ENCODE measurements at places on chromosomes 2 and 18.

DNA sequence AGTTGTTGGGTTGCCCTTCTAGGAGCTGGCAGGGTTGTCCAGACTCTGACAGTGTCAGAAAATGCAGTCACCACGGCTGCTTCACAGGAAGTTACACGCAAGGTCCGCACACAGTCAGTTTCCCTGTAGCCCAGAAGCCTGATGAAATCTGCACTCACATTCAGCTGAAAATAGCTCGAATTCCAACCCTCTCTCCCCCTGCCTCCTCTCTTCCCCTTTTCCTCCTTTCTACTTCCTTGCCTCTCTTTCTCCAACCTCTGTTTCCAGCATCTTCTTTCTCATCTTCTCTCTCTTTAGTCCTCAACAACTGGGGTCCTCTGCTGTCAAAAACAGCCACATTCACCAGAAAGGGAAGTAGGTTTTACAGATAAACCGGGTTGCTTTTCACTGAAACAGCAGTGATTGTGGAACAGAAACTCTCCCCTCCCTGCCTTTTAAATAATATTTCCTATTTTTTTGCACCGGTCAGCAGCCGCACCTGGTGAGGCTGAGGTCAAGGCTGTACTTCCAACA is 69.3 kb downstream of the BCL11A start:
- no peak for ATAC-seq

DNA sequence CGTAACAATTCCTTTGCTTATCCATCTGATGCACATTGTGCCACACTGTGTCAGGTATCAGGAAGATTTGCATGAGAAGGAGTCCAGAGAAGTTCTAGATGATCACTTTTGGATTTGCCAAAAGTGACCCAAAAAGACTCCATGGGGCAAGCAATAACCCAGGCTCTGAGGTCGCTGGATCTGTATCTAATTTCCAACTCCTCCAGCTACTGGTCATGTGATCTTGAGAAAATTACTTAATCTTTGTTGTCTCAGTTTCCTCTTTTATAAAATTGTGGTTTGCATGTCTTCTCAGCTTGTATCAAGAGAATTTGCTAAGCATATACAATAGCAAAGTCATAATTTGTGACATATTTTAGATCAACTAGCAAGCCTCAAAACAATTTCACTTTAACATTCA is 61.3 kb upstream of the ITGA4 start:
- no peak for ATAC-seq

DNA sequence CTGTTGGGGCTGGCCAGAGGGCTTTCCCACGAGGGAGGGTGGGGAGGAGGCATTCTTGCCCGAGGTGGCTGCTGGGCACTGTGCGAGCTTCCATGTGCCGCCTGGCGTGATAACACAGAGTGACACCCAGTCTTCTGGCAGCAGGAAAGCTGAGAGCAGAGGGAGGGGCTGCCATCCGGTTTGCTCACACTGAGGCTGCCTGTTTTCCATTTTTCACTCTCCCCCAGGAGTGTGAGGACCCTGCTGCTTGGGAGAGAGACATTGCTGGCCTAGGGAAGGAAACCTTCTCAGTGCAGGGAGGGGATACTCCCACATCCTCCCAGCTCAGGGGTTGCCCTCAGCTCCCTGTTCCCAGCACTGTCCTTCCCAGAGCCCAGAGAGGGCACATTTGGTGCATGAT is 73.1 kb downstream of the INHBB start:
- no peak for ATAC-seq

DNA sequence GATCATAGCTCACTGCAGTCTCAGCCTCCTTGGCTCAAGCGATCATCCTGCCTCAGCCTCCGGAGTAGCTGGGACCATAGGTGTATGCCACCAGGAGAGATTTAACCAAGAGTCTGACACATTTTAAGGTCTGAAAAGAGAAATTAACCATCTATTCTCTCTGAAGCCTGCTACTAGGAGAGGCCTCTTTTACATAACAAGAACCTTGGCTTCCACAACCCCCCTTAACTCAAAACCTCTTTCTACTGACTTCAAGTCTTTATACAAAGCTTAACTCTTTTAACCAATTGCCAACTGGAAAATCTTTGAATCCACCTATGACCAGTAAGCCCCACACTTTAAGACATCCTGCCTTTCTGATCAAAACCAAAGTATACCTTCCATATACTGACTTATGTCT is 279.9 kb upstream of the CELF4 start:
- ATAC-seq, result no peak

DNA sequence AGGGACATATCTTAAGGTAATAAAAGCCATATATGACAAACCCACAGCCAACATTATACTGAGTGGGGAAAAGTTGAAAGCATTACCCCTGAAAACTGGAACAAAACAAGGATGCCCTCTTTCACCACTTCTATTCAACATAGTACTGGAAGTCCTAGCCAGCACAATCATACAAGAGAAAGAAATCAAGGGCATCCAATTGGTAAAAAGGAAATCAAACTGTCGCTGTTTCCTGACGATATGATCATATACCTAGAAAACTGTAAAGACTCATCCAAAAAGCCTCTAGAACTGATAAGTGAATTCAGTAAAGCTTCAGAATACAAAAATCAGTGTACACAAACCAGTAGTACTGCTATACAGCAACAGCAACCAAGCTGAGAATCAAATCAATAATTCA is 53.8 kb upstream of the PSME4 start:
- ATAC-seq, result no peak

- peak; percentile 13 for ATAC-seq
These were observed 506 bp downstream of the BMPR2 start for GRCh38 chr2:202376460-202377206.

- ATAC-seq, result no peak
These were observed 93.8 kb upstream of the PHLPP1 start for GRCh38 chr18:62621546-62621945.

GRCh38 chr2:202022755-202023154 is 10.9 kb upstream of the FZD7 start:
- no peak for ATAC-seq

GRCh38 chr2:61185231-61185728 is 23.3 kb downstream of the C2orf74 start:
- no peak for ATAC-seq

GRCh38 chr2:54494087-54494486 is 38.0 kb downstream of the SPTBN1 start:
- ATAC-seq, result no peak

DNA sequence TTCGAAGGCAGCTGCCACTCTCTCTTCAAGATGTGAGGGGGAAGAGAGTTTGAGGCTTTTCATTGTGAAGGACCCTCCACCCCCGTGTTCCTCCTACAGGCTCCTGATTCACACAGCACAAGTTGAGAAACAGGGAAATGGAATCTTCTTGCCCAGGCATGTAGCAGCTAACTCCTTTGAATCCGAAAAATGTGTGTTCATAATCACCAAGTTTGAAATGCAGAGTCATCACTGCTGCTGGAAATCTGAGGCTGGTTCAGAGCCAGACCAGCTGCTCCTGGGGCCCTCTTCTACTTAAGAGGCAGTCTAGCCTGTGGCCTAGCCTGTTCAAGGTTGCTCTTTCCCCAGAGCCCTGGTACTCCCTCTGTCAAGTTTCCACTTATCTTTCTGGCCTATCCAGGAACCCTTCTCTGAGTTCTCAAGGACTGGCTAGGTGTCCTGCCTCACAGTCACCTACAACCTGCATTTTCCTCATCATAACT is 166.4 kb downstream of the TMEM247 start:
- no peak for ATAC-seq

DNA sequence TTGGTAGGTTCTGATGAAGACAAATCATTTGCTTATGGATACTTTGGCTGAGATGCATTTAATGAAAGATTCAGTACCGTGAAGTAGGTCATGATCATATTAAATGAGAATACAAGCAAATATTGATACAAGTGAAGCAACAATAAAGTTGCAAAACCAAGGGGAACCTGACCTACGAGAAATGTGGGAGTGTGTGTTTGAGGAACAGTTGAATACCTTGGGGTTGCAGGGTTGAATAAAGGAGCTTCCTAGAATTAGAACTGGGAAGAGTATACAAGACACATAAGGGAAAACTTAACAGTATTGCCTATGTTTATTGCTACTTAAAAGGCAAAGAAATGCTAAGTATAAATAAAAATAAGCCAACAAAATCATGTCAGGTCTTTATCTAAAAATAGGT is 702.9 kb downstream of the ERBB4 start:
- ATAC-seq, result no peak

GRCh38 chr18:79317703-79318102 is 78.0 kb upstream of the NFATC1 start:
- ATAC-seq, result no peak

- no peak for ATAC-seq
These were observed 20.3 kb downstream of the OXER1 start for GRCh38 chr2:42743659-42743990.

DNA sequence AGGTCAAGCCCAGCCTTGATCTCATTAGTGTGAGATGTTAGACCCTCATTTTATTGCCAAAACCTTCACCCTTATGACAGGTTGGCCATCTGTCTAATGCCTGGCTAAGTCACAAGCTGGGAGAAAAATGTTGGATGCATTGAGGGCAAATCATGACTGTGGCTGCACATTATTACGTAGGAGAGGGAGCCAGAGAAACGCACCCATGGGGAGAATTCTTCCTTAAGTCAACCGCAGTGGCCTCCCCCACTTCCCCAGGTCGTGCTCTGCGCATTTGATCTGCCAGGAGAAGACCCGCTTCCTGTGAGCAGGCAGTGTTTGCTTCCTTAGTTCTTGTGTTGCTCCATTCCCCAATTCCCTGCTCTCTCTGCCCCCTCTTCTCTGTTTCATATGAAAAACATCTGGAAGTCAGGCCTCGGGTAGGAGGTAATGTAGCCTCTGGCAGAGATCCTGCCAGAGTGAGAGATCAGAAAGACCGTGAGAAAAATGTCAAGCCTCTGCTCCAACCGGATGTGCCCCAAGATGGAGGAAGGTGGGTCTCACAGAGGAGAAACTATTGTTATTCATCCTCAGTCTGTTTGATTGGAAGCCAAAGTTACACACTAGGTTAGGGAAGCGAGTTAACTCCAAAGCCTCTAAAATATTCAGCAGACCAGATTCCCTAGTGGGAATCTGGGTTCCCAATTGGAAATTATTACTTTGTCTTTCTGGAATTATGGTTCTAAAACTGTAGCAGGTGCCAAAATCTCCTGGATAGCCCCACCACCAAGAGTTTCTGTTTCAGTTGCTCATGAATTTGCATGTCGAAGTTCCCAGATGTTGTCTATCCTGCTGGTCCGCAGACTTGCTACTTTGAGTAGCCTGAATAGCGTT is 144.3 kb upstream of the PELI1 start:
- no peak for ATAC-seq

GRCh38 chr2:46954951-46955571 is 39.5 kb upstream of the MCFD2 start:
- no peak for ATAC-seq

DNA sequence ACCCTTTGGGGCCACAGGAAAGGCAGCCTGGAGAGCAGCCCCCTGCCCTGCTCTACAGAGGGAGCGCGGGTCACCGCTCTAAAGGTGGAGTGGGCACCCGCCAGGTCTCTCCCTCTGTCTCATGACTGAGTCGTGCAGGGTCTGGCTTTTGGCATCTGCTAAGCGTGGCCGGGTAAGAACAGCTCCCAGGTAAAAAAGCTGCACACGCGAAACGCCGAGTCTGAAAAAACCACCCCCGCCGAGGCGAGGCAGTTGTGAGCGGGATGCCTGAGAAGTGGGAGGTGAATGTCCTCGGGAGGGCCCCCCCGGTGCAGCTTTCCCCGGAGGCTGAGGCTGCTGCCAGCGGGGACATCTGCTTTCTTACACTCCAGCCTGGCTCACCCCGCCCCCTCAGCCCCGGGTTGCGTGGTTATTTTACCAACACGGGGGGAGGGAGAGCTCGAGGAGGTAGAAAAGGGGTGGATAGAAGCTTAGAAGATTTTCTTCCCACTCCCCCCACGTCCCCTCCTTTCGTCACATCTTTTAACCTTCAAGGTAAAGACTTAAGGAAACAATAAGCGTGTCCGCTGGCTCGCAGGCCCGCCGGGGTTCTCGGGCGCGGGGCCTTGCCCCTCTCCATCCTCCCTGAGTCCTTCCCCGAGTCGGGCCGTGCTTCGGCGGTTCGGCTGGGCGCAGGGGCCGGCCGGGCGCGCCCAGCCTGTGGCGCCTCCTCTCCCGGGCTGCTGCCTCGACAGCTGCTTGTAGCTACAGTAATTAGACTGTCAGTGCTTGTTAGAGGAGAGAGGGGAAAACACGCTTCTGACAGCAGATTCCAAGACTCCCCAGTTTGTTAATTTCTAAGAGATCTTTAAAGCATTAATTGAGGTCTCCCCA is 70.6 kb upstream of the PSMD14 start:
- peak; percentile 37 for ATAC-seq

DNA sequence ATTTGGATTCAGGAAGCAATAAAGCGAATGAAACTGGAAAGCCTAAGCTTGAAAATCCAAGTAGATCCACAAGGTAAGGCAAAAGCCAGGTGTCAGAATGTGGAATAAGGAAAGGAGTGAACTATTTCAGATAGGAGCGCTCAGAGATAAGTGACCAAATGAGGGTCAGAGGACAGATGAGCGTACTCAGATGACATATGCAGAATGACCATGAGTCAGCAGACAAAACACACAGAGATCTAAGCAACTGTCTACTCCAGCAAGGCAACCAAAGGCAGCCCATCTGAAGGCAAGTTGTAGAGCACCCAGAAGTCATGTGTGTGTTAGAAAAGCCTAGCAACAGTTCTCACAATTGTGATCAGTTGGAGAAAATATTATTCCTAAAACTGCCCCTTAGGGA is 548.4 kb upstream of the FSHR start:
- no peak for ATAC-seq

DNA sequence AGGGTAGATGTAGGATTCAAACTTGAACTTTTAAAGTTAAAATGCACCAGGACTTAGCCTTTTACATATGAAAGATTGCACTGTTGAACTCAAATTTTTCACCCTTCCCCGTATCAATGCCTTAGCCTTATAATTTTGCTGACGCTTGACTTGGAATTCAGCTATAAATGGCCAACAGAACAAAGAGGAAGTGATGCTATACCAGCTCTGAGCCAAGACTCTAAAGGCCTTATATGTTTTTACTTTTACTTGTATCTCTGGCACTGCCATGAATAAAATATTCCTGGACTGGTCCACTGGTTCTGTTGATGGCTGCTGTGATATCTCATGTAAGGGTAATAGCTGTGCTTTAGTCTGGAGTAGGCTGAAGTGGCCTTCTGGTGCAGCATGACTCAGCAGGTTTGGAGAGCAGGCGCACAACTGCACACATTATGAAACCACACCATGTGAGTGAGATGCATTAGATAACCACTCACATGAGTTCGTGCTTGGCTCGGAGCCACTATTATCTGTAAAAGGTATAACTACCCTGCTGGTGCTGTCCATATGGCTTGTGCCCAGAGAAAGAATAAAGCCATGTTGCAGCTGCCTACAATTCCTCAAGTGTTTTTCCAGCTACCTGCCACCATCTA is 8.4 kb upstream of the IER3IP1 start:
- no peak for ATAC-seq

Measured in activated CD4-positive, CD25-positive, alpha-beta regulatory T cell treated with anti-CD3 and anti-CD28 coated beads, Interleukin-2, amount 50 U/mL, for 24 hours (primary cell).